ENCODE measurements at places on chromosomes 3 and 15. TPM values are rescaled to one million over a fixed set of nuclear protein-coding genes. Genes with fewer than 3 reads are reported as not detected.

Gene GOLGA6L7
- not detected for total RNA-seq

Gene MAP2K5
- total RNA-seq: 15.6 TPM

Gene SNTN
- not detected for total RNA-seq

Gene PBRM1
- 40.0 TPM for total RNA-seq

Gene KBTBD12
- total RNA-seq: not detected

Gene FOXB1
- not detected for total RNA-seq

Gene TBCCD1
- total RNA-seq: 16.8 TPM

Gene ROBO2
- not detected for total RNA-seq

Gene LRRC49
- total RNA-seq: 7.4 TPM

Gene SEC62
- 55.4 TPM for total RNA-seq

Gene CCDC33
- 0.15 TPM for total RNA-seq

Gene GP5
- total RNA-seq: 0.15 TPM

Gene EHD4
- total RNA-seq: 28.0 TPM

Data from HCT116 (cell line).